Daoy (cell line): ENCODE measurements at places on chromosomes 1 and 21.

GRCh38 chr1:8742022-8742924, 75.2 kb downstream of the RERE start:
- DNase-seq = no peak

GRCh38 chr21:42513985-42514882, 582 bp downstream of the SLC37A1 start:
- peak; percentile 43 for DNase-seq

DNA sequence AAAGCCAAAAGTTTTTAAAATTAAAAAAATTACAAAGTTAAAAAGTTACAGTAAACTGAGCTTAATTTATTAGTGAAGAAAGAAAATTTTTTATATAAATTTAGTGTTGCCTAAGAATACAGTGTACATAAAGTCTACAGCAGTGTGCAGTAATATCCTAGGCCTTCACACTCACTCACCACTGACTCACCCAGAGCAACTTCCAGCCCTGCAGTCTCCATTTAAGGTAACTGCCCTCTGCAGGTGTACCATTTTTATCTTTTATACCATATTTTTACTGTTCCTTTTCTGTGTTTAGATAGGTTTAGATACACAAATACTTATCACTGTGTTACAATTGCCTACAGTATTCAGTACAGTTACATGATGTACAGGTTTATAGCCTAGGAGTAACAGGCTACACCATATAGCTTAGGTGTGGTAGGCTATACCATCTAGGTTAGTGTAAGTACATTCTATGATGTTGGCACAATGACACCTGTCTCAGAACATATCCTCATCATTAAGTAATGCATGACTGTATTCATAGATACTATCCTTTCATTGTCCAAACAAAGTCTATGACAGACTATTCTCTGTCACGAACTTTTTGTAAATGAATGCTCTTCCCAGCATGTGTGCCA, 78.6 kb upstream of the PBX1 start:
- no peak for DNase-seq

GRCh38 chr1:72105201-72105600, 177.1 kb downstream of the NEGR1 start:
- DNase-seq = no peak

GRCh38 chr21:26123012-26123411, 47.6 kb downstream of the APP start:
- DNase-seq = no peak

- no peak for DNase-seq
These were observed 33.2 kb upstream of the MAGOH start for GRCh38 chr1:53271446-53272090.

GRCh38 chr1:94416901-94417727, 1.1 kb upstream of the ABCD3 start:
- peak; percentile 62 for DNase-seq
